ENCODE measurements at places on chromosomes 6 and 20. TPM values are rescaled to one million over a fixed set of nuclear protein-coding genes. Genes with fewer than 3 reads are reported as not detected.

DNA sequence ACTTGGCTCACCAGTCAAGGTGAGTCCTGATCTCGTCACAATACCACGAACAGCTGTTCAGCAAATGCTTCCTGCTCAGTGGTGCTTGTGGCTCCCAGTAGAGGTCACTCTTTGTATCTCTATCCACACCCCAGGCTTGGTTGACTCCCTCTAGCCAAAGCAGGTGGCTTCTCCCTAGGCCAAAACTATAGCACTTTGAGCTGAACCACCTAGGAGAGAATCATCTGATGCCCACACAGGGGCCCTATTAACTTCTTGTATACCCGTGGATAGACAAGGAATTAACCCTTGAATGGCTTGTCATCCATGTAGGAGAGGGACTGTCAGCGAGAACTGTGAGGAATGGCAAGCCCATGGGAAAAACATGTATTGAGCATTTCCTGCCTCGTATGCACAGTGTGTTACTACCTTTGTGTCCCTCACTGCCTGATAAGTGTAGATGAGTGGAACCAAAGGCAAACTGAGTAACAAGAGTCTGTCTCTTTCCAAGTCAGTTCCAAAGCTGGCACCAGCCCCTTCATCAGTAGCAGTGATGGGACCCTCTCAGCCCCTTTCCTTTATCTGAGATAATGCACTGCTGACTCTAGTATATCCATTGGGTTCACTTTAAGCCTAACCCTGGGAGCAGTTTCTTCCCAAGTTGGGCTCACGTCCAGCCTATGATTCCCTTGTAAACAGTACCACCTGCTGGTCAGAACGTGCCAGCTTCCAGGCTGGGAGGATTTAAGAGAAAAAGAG, 42.5 kb downstream of the EIF2S2 start:
- peaks cover 4% of the 10 kb centered on the region for H3K36me3 ChIP-seq
- peak; percentile 88 for DNase-seq
- no peak overlapping the region for H3K27ac ChIP-seq
- H3K4me3 ChIP-seq: no peak overlapping the region
- H3K4me1 ChIP-seq: peaks cover 12% of the 10 kb centered on the region

DNA sequence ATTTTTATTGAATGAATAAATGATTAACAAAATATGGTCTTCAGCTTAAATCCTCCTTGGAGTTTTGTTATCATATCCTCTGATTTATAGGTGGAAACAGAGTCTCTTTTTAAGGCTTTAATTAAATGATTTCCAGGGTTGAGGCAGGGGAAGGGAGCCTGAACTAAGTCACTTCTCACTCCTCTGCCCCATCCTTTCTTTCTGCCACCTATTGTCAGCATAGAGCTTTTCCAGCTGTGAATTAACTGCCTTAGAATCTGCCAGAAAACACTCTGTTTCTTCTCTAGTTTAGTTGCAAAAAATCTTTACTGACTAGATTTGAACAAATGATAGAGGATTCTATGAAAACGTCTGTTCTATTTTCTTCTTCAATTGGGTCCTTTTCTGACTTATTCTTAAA, 9.8 kb downstream of the OGFRL1 start:
- H3K27ac ChIP-seq: no peak overlapping the region
- no peaks in the 10 kb centered on the region for H3K27me3 ChIP-seq
- H3K4me1 ChIP-seq: peaks cover 8% of the 10 kb centered on the region
- peaks cover 2% of the 10 kb centered on the region for H3K36me3 ChIP-seq
- H3K4me3 ChIP-seq: no peak overlapping the region

GRCh38 chr20:18091623-18092022, 33.9 kb upstream of the OVOL2 start:
- no peak for DNase-seq
- no peak overlapping the region for H3K4me3 ChIP-seq
- H3K4me1 ChIP-seq: no peaks in the 10 kb centered on the region
- no peaks in the 10 kb centered on the region for H3K36me3 ChIP-seq
- no peak overlapping the region for H3K27ac ChIP-seq

DNA sequence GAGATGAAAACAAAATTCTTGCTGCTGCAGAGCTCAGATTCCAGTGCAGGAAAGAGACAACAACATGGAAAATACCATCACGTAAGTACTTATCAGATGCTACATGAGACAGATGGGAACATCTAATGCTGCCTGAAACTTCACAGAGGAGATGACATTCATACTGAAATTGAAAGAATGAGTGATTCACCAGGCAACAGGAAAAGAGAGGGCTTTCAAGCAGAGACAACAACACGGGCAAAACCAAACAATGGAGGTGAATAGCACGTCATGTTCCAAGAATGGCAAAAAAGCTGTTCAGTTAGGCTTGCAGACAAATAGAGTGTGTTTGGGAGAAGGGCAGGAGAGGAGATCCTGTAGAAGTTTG, 39.3 kb downstream of the GTF2H5 start:
- DNase-seq: no peak
- H3K4me1 ChIP-seq: peaks cover 6% of the 10 kb centered on the region
- no peak overlapping the region for H3K4me3 ChIP-seq

The ACTL10 gene
- total RNA-seq: 2.0 TPM

The MUCL3 gene
- total RNA-seq: not detected

- H3K27me3 ChIP-seq: no peaks in the 10 kb centered on the region
- H3K36me3 ChIP-seq: no peaks in the 10 kb centered on the region
- H3K4me3 ChIP-seq: no peak overlapping the region
- DNase-seq: peak; percentile 44
Measured at GRCh38 chr6:118963003-118963402, 28.0 kb upstream of the MCM9 start.

DNA sequence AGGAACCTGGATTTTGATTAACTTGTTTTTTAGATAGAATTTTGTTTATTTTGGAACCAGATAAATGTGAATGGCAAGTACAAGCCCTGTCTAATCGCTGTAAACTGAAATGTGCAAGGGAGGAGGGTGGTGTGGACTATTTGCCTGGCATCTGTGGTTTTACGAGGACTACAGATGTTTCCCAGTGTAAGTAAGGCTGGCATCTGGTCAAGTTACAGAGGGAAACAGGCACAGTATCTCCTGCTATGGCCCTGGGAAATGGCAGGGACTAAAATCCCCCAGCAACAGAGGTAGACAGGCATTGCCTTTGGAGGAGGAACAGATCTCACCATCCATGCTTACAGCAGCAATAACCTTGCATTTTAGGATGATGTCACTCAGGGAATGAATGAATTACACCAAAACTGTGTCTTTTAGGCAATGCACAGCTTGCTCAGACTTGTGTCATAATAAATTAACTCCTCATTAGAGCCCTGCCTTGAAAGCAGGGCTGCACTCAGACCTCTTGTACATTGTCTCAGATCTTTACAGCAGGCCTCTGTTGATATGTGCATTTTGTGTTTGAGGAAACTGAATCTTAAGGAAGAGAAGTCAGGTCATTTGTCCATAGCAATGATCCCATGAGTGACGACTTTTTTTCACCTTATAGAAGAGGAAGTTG, 96.2 kb downstream of the TCP11 start:
- H3K27ac ChIP-seq: no peak overlapping the region
- H3K27me3 ChIP-seq: no peaks in the 10 kb centered on the region
- no peak overlapping the region for H3K4me3 ChIP-seq
- DNase-seq: no peak

GRCh38 chr20:58817748-58818147, 33.0 kb downstream of the GNAS-AS1 start:
- no peak for DNase-seq
- H3K36me3 ChIP-seq: no peaks in the 10 kb centered on the region
- H3K4me3 ChIP-seq: no peak overlapping the region
- no peaks in the 10 kb centered on the region for H3K27me3 ChIP-seq

GRCh38 chr6:140915103-140915502, 1217.6 kb upstream of the GJE1 start:
- H3K27ac ChIP-seq: no peak overlapping the region
- no peak overlapping the region for H3K4me3 ChIP-seq
- H3K4me1 ChIP-seq: no peaks in the 10 kb centered on the region
- H3K27me3 ChIP-seq: no peaks in the 10 kb centered on the region
- no peak for DNase-seq

The PI3 gene
- not detected for total RNA-seq

GRCh38 chr6:165045631-165046030, 263.8 kb downstream of the C6orf118 start:
- peak; percentile 15 for DNase-seq
- H3K27ac ChIP-seq: no peak overlapping the region
- H3K36me3 ChIP-seq: no peaks in the 10 kb centered on the region
- H3K27me3 ChIP-seq: no peaks in the 10 kb centered on the region
- no peak overlapping the region for H3K4me3 ChIP-seq
- no peaks in the 10 kb centered on the region for H3K4me1 ChIP-seq

- no peak overlapping the region for H3K27ac ChIP-seq
- H3K4me3 ChIP-seq: no peak overlapping the region
Measured at GRCh38 chr6:108710030-108710429, 138.2 kb upstream of the ARMC2 start.

The TMEM244 gene
- not detected for total RNA-seq

GRCh38 chr6:35203680-35204079, 10.1 kb upstream of the SCUBE3 start:
- H3K4me1 ChIP-seq: no peaks in the 10 kb centered on the region
- DNase-seq: no peak
- peaks cover 21% of the 10 kb centered on the region for H3K27me3 ChIP-seq

DNA sequence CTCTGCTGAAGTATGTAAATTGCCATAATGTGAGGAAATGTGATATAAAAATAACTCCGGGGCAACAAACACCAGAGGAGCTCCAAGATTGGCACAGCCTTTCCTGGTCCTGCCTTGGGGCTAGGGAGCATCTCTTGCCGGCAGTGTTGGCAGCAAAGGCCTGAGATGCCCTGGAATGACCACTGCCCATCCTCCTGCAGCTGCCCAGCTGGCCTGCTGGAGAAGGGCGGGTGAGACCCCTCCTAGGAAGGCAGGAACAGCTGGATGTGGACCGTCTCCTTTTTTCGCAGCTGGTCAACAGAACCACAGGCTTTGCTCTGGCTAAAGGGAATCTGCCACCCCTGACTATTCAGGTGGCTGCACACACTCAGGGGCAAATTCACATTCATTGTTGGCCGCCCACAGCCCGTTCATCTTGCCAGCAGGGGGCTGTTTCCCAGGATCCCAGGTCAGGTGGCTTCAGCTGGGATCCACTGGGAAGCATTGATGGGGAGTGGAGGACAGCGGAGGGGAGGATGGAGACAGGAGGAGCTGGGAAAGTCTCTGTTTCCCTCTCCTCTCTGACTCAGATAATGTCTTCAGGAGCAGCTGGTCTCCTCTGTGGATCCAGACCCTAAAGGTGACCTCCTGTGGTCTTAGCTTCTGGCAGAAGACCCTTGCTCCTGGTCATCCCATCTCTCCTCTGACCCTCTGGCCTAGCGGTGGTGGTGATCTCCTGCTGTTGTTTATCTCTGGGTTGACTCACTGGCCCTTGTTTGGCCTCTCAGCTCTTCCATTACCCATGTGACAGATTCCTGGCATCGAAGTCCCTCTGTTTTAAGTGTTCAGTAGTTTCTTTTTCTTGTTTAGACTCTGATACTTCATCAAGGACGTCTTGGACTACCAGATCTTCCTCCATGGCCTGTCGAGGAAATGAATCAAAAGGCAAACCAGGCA, 336.7 kb downstream of the DHX35 start:
- no peak overlapping the region for H3K27ac ChIP-seq
- no peaks in the 10 kb centered on the region for H3K36me3 ChIP-seq

DNA sequence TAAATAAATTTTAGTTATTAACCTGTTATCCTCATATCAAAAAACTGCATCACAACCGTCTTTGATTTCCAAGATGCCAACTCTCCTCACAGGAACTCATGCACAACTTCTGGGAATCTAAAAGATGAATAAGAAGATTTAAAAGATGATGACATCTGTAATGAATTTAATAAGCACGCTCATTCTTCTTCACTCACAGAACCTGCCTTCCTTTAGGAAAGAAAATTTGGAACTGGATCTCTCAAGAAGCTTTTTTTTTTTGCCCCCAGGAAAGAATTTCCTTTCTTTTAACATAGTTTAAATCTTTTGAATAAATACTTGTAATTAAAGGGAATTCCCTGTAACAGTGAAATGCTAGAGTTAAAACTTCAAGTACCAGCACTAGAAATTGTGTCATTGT, 161.5 kb downstream of the HIVEP2 start:
- no peak overlapping the region for H3K27ac ChIP-seq
- H3K36me3 ChIP-seq: no peaks in the 10 kb centered on the region
- no peaks in the 10 kb centered on the region for H3K4me1 ChIP-seq
- no peaks in the 10 kb centered on the region for H3K27me3 ChIP-seq
- no peak for DNase-seq
- H3K4me3 ChIP-seq: no peak overlapping the region

The CALHM4 gene
- not detected for total RNA-seq

DNA sequence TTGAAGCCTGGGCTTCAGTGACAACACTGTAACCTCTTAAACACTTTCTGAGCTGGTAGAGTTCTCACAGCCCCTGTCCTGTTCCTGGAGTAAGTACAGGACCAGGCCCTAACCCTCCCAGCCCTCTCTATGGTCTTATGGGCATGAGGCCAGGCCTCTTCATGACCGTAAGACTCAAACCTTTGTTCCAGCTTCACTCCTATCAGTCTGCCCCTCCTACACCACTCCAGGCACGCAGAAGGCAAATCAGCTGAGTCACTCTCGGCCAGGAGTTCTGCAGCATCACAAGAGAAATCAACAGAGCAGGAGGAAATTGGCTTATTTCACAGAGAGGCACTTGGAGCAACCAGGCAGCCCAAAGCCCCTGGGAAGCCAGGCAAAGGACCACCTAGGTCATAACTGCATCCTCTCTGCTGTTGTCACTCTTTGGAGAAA, 25.3 kb upstream of the CHD6 start:
- H3K27me3 ChIP-seq: no peaks in the 10 kb centered on the region
- H3K4me3 ChIP-seq: no peak overlapping the region
- H3K36me3 ChIP-seq: no peaks in the 10 kb centered on the region

The SLC35D3 gene
- not detected for total RNA-seq

The TP53TG5 gene
- under 0.01 TPM for total RNA-seq

DNA sequence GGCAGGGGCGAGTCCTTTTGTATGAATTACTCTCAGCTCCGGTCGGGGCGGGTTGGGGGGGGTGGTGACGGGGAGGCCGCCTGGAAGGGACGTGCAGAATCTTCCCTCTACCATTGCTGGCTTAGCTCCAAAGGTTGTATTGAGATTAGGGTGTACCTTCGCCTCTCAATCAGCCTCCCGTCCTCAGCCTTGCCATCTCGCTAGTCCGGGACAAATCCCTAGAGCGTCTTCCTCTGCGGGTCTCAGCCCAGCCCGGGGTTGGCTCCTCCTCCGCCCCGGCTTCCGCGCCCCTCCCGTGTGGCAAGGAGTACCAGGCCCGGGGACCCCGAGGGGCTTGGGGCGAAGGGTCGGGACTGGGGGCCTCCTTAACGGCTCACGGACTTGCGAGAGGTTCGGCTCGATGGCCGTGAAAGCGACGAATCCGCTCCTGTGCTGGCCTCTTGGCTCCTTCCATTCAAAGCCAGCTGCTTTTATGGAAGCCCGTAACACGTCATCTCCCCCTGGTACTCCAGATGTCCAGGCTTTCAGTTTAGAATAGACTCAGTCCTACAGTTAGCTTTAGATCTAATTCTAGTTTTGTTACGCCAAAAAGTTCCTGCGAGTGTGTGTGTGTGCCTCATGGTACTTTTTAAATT, 636 bp upstream of the EEF1A1 start:
- DNase-seq: peak; percentile 93
- H3K4me1 ChIP-seq: peaks cover 6% of the 10 kb centered on the region
- H3K4me3 ChIP-seq: peak overlapping the region; percentile 100
- H3K27ac ChIP-seq: peak overlapping the region; percentile 100
- peaks cover 16% of the 10 kb centered on the region for H3K36me3 ChIP-seq

Measured in fibroblast of lung (primary cell).